HCEC 1CT (cell line): ENCODE measurements at places on chromosomes 7 and 10.

- peak; percentile 56 for DNase-seq
These were observed 3.1 kb downstream of the FLNC start for GRCh38 chr7:128833148-128833945.

GRCh38 chr10:22443175-22443901, 98.0 kb downstream of the SPAG6 start:
- no peak for DNase-seq

DNA sequence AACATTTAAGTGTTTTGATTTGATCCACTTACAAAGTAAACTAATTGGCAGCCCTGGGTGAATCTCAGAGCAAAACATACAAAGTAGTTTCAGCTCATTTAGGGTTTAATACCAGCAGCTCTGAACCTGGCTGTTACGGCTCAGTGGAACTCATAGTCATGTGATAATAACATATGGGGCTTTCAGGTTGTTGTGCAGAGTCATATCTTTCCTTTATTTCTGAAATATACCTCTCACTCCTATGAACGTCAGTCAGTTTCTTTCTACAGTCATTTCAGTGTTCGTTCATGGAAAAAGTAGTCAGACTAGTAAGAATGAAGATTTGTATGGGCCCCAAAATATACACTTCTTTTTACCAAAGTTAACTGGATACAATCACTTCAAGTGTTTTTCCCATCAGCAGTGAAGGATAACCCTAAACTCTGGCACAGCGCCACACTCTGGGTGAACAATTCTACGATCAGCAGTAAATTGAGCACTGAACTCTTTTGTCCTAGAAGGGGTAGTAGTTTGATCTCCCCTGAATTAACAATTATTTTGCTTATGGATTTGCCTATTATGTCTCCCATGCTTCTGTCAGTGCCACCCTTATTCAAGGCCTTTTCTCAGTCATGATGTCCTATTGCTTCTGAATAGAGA, 218.6 kb downstream of the THSD7A start:
- DNase-seq, result no peak

GRCh38 chr7:29194206-29194593, 375 bp upstream of the CHN2 start:
- no peak for DNase-seq

- DNase-seq, result no peak
These were observed 70.7 kb downstream of the EBF3 start for GRCh38 chr10:129893104-129894089.

DNA sequence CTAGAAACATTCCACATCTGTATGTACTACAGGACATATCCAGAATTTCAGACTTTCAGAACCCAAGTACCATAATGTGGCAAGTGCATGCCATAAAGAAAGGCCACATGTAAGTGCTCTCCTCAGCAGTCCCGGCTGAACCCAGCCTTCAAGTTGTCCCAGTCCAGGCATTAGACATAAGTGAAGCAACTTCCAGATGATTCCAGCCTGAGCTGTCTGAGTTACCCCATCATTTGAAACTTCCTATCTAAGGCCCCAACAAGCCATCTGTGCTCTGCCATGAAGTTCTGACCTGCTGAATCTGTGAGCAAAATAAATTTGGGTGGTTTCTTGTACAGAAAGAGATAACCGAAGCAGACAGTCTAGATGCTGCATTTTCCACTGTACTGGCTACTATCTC, 218.8 kb downstream of the IPMK start:
- DNase-seq, result peak; percentile 12

- no peak for DNase-seq
These were observed 37.6 kb downstream of the PAPOLB start for GRCh38 chr7:4824120-4824775.

- no peak for DNase-seq
These were observed 109.9 kb downstream of the RPS24 start for GRCh38 chr10:78143576-78143975.

- no peak for DNase-seq
These were observed 20.4 kb downstream of the SH2B2 start for GRCh38 chr7:102306916-102307677.

DNA sequence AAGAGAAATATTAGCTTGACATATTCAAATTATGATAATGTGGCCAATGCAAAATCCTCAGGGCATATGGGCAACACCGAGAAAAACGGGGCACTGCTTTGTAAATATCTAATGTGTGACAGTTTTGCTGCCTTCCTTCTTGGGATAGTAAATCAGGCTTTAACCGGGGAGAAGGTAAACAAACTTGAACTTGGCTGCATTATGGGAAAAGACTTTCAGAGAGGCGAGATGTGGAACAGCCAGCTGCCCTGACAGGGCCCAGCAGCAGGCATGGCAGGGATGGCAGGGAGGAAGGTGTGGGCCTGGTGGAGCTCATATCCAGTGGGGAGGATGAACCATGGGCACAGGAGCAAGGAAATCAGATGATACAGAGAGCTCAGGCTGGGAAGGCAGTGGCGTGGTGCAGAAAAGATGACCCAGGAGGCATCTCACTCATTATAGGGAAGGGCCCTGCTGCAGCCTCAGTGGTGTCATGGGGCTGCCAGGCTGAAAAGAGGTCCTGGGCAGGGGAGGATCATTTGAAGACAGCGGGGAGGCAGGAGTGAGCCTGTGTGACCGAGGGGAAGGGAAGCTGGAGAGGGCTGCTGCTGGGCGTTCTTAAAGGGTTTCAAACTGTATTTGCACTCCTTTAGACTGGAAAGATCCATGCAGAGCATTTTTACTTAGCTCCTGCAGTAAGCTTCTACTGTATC, 26.7 kb downstream of the CXCL12 start:
- no peak for DNase-seq

GRCh38 chr10:84294766-84295447, 33.5 kb upstream of the CCSER2 start:
- no peak for DNase-seq

DNA sequence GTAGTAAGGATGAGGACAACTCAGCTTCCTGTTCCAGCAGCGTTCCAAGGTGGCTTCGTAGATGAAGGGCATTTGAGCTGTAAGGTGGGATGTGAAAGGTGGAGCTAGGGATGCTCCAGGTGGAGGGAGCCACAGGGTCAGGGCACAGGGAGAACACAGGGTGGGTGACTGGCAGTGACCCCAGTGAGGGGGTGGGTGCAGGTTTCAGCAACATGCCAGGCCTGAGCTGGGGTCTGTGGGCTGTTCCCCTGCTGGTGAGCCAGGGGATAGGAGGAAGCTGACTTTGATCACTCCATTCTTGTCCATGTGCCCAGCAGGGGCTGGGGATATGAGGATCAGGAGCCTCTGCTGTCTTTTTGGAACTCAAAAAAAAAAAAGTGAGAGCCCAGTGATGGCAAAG, 33.2 kb downstream of the CDH23 start:
- no peak for DNase-seq

DNA sequence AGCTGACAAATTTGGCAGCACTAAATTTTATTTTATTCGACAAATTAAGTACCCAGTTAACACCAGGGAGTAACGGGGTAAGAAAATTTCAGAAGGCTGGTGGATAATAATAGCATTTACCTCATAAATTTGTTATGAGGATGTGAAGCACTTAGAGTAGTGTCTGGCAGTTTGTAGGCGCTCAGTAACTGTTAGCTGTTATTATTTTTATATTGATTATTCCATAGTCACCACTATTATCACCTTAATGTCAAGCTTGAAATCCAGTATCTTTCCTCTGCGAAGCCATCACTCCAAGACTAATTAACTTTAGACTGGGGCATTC, 563 bp upstream of the COA1 start:
- no peak for DNase-seq

GRCh38 chr10:31025142-31025541, 6.5 kb downstream of the ZNF438 start:
- no peak for DNase-seq

DNA sequence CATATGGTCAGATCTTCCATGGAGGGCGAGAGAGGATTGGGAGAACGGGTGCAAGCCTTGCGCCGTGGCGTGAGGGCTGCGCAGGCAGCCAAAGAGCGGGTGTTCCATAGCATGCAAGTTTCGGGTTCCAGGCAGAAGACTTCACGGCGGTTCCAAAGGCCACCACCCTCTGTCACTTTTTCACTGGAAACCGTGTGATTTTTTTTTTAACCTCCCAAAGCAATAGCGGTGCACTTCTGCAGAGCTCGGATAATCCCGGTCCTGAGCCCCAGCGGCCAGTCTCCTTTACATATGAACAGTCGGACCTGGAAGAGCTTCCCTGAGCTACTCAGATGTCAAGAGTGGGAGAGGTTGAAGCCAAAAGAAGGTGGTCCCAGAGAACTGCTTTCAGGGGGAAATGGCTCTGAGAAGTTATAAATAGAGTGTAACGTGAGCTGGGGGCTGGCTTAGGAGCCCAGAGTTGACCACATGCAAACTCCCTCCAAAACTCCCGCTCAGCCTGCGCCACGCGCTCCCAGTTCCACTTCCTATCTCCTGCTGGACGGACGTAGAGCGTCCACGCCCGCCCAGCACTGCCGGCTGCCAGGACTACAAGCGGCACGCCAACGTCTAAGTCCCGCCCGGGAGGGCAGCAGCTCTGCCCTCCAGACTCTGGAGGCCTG, at the start of gene MEOX2:
MEOX2 (minus strand) TSS at position 389 of the 662 bp plus-strand sequence; CDS start at position 108, 281 bp downstream.
- DNase-seq, result peak; percentile 55

DNA sequence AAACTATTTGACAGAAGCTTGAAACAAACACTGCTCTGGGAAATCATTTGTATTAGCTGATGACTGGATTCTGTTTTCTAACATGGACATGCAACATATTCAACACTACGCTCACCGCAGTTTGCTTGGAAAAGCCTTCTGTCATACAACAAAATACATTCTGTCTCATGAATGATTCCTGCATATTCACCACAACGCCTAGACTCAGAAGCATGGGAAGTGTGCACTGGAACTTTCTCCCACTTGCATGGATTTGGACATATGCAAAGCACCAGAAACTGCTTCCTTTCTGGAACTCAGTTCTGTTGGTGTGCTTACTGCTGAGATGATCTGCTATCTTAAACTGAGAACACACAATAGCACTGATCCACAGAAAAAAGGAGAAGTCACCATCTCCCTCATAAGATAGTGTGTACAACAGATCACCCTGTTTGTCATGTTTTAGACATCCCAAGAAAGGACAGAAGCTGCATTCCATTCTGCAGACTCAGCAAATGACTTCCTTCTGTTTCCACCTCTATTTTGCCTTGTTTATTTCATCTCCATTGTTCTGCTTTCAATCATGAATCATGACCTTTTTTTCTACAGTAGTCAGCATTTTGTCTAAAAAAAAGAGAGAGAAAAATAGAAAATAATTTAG, 115.8 kb downstream of the HTR7 start:
- peak; percentile 66 for DNase-seq

GRCh38 chr7:105387508-105388355, 989 bp downstream of the SRPK2 start:
- peak; percentile 46 for DNase-seq

- DNase-seq, result no peak
These were observed 51.7 kb downstream of the VOPP1 start for GRCh38 chr7:55520426-55521140.

GRCh38 chr10:60444494-60445064, 54.9 kb upstream of the ANK3 start:
- DNase-seq, result peak; percentile 20

GRCh38 chr7:37054624-37055241, 330.4 kb upstream of the AOAH start:
- peak; percentile 35 for DNase-seq

GRCh38 chr7:134420424-134421125, 38.3 kb downstream of the AKR1B1 start:
- DNase-seq, result peak; percentile 56

GRCh38 chr7:157266272-157266671, 70.5 kb upstream of the DNAJB6 start:
- no peak for DNase-seq

DNA sequence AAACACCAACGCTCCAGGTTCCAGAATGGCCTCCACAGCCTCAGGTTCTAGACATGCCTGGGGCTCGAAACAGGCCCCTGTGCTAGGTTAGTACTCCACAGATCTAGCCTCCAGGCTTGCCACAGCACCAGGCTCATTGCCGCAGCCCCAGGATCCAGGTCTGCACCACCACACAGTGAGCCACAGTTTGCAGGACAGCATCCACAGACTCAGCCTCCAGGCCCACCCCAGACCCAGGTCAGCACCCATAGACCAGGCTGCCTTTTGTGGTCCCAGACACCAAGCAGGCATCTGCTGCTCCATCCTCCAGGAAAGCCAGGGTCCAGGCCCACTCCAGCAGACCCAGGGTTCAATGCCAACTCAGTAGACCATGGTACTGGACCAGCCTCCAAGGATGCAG, 132.3 kb upstream of the VSTM2A start:
- no peak for DNase-seq

GRCh38 chr10:69490876-69491275, 39.6 kb downstream of the TSPAN15 start:
- no peak for DNase-seq

DNA sequence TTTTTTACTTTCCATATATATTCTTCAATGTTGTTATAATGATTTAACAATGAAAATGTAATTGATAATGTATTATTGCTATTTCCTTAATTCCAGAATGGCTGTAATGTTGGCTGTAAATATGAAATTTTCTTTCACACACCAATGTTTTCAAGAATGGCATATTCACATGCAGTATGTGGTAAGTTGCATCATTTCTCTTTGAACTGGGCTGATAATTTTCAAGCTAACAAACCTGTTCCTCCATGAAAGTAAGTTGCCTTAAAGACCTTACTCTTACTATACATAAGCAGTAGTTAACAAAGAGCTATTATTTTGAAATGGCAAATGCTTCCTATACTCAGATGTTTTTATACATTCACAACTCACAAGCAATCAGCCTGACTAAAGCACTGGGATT, 154.5 kb downstream of the TMEM168 start:
- DNase-seq, result no peak

DNA sequence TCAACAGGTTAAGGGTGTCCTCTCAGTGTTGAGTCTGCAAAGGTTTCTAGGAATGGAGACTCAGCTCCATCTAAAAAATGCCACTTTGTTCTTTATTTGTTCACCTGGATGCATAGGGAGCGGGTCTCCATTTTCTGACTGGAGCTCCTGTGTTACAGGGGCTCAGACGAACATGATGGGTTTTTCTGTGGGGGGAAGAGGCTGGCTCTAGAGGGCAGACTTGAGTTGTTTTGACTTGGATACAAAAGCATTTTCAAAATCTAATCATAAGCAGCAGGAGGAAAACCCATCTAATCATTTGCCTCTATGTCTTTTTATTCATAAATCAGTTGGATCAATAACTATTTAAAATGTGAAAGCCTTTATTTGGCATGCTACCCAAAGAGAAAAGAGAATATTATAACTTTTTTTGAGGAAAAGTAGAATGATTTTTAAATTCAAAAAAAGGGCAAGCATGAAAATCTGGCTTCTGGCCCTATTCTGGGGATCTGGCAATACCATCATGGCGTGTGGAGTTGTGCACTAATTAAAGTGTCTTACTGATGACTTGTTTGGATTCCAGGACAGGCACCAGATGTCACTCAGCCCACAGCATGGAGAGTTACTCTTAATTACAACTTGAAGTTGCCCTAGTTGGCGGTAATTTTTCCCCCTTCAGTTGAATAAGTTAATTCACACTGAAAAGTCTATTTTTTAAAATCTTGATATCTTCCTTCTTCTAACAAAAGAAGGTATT, 594.9 kb downstream of the REEP3 start:
- no peak for DNase-seq

DNA sequence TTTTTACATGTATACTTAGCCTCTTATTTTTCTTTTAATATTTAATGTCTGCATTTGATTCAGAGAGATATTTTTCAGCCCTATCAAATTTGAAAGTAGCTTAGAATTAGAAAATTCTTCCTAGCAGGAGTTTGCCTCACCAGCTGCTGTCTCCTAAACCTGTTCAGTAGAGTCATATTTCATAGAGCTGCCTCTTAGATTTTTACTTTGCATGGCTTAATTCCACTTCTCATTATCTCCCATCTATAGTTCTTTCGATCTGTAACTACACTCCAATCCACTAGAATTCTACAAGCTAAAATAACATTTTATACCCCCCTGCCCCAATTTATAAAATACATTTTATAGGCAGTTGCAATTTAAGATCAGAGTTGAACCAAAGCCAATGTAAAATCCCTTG, 227.0 kb downstream of the ANK3 start:
- DNase-seq, result no peak
